ENCODE measurements at places on chromosomes 2 and 18.

- DNase-seq, result no peak
Observed at GRCh38 chr2:124254621-124255020, 229.5 kb downstream of the CNTNAP5 start.

DNA sequence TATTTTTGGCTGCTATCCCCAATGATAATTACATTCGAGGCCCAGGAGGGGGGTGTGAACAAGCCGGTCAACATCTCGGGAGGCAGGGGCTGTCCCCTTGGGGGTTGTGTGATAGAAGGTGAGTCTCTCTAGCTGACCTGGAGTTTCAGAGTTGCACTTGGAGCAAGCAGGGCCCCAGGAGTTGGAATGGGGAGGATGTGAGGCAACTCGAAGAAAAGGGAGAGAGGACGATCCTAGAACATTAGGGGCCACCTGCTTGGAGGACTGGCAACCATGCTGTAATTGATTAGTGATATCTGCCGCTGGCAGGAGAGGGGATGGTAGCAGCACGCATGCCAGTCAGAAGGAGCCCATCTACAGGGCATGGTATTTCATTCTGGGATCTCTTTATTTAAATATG is 122.6 kb downstream of the CTIF start:
- DNase-seq, result no peak

DNA sequence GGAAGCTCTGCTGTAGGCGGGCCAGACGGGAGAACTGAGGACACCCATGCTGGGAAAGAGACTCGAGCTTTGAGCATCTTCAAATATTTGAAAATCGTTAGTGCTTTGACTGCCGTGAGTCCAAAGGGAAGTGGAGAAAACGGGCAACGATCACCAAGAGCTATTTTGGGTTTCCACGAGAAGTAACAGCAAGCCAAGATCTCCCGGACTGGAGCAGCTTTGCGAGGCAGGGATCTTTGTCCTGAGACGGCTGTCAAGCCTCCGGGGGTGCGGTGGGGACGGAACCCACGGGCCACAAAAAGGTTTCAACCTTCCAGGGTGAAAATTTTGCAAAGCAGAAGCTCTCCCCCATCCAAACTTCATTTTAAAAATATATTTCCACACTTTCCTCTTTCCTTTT is 195.8 kb downstream of the NDUFA10 start:
- peak; percentile 16 for DNase-seq

DNA sequence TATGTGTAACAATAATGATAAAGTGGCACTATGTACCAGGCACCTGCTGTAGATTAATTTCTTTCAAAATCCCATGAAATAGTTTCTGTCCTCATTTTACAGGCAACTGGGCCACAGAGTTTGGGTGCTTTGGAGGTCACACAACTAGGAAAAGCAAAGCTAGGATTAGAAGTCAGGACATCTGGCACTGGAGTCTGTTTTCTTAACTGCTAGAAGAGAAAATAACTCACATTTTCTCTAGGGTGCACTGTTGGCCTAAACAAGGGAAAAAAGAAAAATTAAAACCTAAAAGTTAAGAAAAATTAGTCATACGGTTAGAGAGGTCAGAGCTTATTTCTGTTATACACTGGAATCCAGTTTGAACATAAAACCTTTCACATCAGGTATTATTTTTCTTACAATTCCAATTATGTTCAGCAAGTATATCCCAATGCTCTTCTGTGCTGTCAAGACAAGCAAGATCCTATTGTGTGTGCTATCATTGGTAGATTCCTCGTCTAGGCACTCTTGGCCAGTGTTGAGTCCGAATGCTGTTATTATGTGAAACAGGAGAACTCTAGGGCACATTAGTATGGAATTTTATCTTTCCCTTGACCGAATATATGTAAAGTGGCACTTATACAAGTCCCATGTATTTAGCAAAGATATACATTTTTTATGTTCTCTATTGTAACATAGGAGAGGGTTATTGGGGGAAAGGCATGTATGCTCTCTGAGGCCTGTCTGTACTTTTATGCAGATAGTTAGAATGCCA is 1.5 kb upstream of the OSGEPL1 start:
- DNase-seq, result no peak
